ENCODE measurements at places on chromosomes 11 and 22.

GRCh38 chr11:123235117-123235655, 40.1 kb upstream of the CLMP start:
- peak; percentile 60 for DNase-seq

DNA sequence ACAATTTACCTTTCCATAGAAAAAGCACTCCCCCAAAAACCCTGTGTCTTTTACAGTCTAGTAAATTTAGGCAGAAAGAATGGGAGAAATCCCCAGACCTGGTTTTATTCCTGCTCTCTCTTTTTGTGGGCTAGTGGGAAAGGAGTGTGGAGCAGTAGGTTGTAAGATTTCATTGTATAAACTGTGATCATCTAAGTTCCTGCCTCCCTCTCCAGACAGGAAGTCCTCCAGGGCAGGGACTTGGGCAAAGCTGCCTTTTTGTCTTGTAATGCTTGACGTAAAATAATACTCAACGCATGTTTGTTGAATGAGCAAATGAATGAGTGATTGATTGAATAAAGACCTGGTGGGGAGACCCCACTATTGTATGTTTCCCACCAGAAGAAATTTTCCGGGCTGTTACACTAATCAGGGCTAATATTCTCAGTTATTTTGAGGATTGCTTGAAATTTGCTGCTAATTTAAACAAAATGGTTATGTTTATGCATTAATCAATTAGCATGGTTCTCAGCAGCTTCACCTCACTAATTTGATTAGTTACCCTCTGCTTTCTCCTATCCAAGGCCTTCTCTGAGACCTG, 36.3 kb downstream of the CSNK2A3 start:
- DNase-seq, result no peak

GRCh38 chr11:80846979-80847378, 1406.1 kb upstream of the TENM4 start:
- DNase-seq, result no peak

DNA sequence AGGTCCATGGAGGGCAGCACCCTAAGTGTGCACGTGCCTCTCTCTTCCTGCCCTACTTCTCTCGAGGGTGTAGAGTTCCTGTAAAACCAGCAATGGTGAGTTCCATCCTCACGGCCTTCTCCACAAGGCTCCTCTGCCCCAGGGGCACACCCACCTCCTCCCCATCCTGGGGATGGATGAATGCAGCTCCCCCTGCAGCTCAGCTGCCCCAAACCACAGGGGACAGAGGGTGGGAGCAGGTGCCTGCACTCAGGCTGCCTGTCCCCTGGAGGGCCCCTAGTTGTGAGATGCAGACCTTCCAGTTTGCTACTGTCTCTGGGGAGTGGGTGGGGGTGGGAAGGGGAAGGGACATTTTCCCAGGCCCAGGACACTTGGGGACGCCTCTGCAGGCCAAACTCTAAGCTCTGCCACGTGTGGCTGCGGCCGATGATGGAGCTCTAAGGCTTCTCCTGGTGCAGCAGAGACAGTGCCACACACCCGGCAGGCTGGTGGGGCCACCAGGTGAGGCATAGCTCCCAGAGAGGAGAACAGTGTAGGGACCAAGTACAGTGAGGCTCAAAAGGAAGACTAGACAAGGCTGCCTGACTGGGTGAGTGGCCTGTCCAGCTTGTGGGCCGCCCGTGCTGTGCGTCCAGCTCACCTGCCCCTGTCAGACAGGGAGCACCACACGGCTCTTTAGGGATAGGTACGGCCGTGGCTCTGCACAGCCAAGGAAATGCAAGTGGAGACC, 540.9 kb downstream of the TBC1D22A start:
- DNase-seq, result no peak

DNA sequence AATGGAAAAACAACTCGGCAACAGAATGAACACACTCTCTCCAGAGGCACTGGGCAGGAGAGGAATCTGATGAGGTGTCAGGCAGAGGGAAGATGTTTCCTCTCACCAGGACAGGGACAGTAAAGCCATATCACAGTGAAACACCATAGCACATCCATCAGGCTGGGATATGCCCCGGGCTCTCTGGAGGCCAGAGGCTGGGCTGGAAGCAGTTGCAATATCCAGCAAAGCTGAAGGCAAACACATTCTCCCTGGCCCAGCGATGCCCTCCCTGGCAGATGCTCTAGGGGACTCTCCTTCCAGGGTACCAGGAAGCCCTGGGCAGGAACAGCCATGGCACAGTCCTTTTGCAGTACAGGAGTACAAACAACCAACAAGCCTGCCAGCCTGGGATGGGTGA, 11.1 kb downstream of the RSPH14 start:
- no peak for DNase-seq

DNA sequence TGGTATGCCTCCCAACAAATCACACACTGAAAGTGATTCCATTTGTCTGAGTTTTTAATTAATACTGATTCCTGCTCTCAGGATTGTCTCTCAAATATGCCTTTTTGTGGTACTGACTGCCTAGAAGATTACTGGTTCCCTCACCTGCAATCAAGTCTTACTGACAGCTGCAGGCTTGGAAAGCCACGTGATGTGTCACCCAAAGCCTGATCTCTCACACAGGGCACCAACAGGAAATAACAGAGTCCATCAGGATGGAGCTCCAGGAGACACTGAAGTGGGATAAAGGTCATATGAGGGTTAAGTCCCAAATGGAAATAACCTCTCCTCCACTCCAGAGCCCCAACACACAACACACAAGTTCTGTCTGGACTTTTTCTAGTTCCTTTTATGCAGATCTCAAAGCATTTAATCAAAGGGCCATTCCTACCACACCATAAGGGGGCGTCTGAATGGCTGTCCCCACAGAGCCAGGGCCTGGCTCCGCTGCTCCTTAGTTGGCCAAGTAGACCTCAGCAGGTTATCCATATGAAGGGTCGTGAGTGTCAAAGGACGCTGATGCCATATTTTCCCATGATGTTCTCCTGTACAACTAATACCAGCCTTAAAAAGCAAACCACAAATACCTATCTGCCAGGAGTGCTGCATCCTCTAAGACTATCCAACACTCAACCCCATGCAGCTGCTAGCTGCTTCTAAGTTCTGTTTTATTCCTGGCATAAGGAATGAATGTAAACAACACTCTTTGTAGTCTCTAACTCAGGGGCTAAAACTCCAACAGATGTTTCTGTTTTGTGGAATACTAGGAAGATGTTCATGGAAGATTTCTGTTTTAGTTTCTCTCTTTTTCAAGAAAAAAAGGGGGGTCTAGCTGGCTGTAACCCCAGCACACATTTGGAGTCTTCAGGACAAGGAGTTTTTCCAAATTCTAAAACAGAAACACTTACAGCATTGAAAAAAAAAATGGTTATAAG, 13.0 kb downstream of the SCUBE2 start:
- DNase-seq, result no peak

GRCh38 chr11:65968600-65969482, 7.3 kb downstream of the SART1 start:
- no peak for DNase-seq

GRCh38 chr11:107898270-107898669, 30.0 kb upstream of the RAB39A start:
- peak; percentile 6 for DNase-seq

- DNase-seq, result no peak
These were observed 194.1 kb upstream of the CCDC90B start for GRCh38 chr11:83480251-83480650.

DNA sequence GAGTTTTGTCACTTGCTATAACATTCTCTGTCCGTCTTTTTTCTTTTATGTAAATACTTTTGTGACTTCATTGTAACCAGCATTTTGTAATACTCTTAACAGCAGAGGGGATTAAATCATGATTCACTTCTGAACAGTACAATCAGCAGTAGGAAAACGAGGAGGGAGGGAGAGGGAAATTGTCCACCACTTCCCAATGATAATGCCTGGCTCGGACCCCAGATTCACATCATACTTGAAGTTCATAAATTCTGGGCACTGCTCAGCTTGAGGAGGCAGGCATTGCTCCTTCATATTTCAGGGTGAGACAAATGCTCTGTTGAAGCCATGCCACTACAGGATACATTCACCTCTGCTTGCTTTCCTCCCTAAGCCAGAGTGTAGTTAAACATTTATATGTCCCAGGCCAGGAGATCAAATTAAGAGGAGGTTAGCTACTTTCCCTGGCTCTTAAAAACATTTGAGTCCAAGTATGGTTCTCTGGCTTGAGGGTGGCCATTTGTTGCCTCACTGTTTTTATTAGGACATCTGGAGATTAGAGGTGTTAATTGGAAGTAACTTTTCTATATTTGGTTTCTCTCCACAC, 129.0 kb upstream of the LDLRAD3 start:
- DNase-seq, result no peak

DNA sequence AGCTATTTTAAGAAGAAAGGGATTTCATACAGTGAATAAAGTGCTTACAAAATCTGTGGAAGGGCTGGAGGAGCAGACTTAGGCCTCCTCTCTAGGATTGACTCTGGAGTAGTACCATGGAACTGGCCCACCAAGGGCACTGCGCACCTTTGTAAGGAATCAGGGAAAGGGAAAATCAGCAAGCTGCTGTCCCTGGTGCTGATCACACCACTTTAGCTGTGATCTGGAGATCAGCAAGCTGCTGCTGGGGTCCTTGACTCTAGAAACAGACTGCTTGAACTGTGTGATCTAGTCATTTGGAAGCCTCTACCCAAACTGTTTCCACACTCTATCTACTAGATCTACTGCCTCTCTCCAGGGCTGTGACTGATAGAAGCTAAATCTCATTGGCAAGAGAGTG, 18.4 kb upstream of the TECTA start:
- DNase-seq, result peak; percentile 27

DNA sequence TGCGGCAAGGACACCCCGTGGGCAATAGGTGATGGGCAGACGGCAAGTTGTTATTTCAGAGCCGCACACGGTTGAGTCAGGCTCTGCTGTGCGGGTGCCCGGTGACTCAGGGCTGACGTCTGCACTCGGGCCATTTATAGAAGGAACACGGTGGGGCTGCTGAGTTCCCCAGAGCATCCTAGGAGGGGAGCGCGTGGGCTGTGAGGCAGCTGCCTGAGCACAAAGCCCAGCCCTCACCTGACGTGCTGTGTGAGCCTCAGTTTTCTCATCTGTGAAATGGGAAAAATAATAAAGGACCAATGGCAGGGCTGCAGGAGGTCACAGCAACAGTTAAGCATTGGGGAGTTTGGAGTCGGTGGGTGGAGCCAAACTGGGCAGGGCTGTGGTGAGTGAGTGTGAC, 11.3 kb upstream of the RHOD start:
- DNase-seq, result no peak

DNA sequence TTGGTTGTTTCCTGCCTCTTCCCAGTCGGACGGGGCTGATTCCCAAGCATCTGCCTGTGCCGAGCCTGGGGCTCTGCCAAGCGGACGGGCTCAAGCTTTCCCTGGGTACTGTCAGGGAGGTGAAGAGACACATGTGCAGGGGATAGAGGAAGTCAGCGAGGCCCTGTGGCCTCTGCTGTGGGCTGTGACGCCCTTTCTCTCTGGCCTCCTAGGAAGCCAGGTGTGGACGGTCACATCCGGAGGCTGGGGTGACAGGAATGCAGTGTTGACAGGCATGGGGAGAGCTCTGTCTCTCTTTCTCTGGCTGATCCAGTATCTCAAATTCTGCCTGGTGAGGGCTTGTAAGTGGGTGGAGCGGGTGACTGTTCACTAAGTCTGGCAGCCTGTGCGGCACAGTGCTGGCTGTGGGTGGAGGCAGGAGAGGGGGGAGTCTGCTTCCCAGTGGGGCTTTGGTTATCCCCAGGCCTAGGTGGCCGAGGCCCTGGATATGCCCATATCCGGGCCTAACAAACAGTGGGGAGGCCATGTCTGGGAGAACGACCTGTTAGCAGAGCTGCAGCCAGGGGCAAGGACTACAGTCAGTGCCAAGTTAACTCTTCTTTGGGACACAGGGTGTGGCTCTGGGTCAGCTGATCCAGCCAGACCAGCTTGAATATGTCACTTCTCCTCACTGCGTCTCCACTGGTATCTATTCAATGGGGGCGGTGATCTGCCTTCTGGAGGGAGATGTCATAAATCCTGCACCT, 1.9 kb downstream of the KCTD17 start:
- no peak for DNase-seq

GRCh38 chr11:102806296-102806695, 8.3 kb upstream of the MMP1 start:
- DNase-seq, result no peak

GRCh38 chr11:96054870-96055705, 131.2 kb upstream of the MTMR2 start:
- no peak for DNase-seq

- DNase-seq, result no peak
These were observed 78.3 kb upstream of the SHISAL1 start for GRCh38 chr22:44391015-44391414.

- DNase-seq, result no peak
These were observed 45.1 kb downstream of the PTPRJ start for GRCh38 chr11:48025293-48025983.

DNA sequence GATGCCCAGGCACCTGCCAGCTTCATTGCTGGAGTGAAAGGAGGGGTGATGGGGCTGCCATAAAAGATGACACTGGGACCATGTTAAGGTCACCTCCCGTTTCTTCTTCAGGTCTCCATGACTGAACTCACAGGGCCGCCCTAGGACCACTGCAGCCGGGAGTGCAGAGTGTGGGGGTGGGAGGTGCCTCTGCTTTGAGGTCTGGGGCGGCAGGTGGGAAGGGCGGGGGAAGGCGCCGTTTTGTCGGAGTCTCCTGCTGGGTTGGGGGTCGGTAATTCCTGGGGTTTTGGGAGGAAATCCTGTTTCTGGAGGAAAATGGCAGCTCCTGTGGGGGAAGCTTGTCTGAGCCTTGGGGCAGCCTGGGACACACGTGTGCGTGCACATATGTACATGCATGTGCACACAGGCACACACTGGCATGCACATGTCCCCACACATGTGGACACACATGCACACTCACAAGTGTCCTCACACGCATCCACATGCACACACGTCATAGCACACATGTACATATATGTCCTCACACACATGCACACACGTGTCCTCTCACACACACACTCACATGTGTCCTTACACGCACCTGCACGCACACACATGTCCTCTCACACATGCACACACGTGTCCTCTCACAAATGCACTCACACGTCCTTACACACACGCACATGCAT, 990.9 kb downstream of the BRD1 start:
- no peak for DNase-seq

- DNase-seq, result no peak
These were observed 8.1 kb upstream of the DGKZ start for GRCh38 chr11:46338988-46339666.

- no peak for DNase-seq
These were observed 136.1 kb downstream of the DCDC1 start for GRCh38 chr11:31233425-31233824.

DNA sequence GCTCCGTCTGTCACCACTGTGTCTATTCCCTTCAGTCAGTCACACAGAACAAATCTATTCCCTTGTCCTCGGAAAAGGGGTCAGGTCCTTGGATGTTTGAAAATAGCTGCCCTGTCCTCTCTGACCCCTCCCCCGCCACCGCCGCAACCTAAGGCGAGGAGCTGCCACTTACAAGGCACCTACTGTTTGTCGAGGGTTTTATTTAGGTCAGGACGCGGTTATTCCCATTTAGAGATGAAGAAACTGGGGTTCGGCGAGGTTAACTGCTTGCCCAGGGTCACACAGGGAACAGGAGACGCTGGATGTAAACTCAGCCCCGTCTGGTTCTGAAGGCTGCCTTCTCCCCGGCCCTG, 1468.1 kb downstream of the BRD1 start:
- no peak for DNase-seq

- DNase-seq, result no peak
These were observed 101.8 kb downstream of the BCR start for GRCh38 chr22:23282089-23282501.
